ENCODE measurements at places on chromosomes 2 and 18. TPM values are rescaled to one million over a fixed set of nuclear protein-coding genes. Genes with fewer than 3 reads are reported as not detected.

The TMEM37 gene
- total RNA-seq, result not detected

The PSME4 gene
- 37.8 TPM for total RNA-seq

DNA sequence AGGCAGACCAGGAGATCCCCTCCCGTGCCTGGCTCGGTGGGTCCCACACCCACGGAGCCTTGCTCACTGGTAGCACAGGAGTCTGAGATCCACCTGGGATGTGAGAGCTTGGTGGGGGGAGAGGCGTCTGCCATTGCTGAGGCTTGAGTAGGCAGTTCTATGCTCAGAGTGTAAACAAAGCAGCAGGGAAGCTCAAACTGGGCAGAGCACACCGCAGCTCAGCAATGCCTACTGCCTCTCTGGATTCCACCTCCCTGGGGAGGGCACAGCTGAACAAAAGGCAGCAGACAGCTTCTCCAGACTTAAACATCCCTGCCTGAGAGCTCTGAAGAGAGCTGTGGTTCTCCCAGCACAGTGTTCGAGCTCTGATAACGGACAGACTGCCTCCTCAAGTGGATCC is 85.1 kb downstream of the UGP2 start:
- DNase-seq, result no peak

DNA sequence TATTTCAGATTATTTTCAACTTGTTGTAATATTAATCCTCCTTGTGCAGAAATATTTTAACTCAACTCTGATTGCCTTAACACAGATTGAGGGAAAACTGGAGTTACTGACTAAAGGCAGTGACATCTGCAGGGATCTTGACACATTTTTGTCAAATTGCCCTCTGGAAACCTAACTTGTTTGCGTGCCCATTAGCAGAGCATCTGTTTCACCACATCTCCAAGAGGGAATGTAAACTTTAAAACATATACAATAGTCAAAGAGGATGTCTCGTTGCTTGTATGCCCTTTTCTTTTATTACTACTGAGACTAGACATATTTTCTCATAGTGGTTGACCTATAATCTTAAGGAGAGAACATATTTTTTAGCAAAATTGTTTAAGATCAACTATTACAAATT is 14.2 kb downstream of the INPP1 start:
- DNase-seq, result no peak

DNA sequence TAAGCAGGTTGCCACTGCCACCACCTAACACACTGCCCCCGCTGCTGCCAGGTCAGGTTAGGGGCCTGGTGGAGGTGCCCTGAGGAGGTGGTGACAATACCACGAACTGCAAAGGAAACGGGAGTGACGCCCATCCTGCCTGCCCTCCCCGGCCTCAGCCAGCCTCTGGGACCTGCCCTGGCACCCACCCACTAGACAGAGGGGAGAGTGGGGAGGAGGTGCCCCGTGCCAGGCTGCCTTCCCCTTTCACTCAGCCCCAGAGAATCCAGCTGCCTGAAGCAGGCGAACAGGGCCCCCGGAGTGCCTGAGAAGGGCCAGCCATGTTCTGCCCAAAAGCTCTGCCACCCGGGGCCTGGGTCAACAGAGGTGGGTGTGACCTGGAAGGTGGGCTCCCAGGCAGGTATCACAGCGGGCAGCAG is 44.5 kb upstream of the FOSL2 start:
- peak; percentile 68 for DNase-seq

- DNase-seq, result no peak
Measured at GRCh38 chr2:85770786-85771409, 17.1 kb downstream of the ATOH8 start.

DNA sequence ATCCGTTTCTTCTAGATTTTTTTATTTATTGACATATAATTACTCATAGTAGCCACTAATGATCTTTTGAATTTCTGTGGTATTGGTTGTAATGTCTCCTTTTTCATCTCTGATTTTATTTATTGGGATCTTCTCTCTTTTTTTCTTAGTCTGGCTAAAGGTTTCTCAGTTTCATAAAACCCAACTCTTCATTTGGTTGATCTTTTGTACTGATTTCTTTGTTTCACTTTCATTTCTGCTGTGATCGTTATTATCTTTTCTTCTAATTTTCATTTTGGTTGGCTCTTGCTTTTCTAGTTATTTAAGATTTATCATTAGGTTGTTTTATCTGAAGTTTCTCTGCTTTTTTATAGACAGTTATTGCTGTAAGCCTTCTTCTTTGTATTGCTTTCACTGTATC is 463.6 kb upstream of the CRIM1 start:
- DNase-seq, result no peak

The CYTIP gene
- total RNA-seq, result 536 TPM

GRCh38 chr2:100921685-100922161 is 80.4 kb upstream of the RPL31 start:
- DNase-seq, result no peak

The ZSWIM2 gene
- total RNA-seq, result not detected

GRCh38 chr2:94890234-94890633 is 19.0 kb downstream of the TEKT4 start:
- DNase-seq, result no peak

DNA sequence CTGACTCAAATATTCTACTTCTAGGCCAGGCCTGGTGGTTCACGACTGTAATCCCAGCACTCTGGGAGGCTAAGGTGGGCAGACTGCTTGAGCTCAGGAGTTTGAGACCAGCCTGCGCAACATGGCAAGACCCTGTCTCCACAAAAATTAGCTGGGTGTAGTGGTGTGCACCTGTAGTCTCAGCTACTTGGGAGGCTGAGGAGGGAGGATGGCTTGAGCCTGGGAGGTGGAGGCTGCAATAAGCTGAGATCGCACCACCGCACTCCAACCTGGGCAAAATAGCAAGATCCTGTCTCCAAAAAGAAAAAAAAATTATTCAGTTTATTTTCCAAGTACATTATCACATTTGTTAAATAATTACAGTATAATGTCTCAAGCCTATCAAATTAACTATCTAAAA is 7.3 kb downstream of the PPP3R1 start:
- DNase-seq, result no peak

DNA sequence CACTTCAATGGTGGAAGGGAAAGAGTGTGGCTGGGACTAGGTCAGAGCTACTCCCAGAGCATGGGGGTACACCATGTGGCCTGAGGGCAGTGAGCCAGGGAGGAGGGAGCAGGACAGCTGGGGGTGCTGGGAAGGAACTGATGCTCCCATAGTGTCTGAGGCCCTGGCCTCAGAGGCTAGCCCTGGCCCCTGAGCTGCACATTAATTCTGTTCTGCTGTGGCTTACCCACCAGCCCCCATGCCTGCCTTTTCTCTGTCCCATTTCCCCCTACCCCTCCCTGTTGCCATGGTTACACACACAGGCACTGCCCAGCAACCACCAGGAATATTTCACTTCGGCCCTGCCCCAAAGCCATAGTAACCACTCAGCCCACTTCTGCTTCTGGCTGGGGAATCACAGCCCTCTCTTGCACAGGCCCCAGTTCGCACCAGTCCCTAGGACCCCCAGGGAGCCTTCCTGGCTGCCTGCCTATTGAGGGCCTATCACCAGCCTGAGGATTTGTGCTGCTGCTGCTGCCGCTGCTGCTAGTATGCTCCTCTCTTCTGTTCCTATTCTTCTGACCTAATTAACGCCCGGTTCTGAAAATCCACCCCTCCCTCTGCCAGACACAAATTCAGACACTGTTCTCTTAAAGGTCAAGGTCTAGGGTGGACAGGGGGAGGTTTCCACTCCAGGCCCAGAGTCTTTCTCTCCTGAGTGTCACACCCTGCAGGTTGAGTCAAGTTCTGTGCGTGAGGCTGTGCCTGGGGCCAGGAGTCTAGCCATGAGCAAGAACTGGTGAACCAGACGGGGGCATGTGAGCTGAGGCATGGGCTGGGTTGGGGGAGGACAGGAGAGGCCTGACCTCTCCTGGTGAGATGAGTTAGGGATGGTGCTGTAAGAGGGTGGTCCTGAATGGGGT is 87.1 kb upstream of the MCFD2 start:
- no peak for DNase-seq

GRCh38 chr2:85390941-85391669 is 19.1 kb downstream of the CAPG start:
- peak; percentile 88 for DNase-seq

DNA sequence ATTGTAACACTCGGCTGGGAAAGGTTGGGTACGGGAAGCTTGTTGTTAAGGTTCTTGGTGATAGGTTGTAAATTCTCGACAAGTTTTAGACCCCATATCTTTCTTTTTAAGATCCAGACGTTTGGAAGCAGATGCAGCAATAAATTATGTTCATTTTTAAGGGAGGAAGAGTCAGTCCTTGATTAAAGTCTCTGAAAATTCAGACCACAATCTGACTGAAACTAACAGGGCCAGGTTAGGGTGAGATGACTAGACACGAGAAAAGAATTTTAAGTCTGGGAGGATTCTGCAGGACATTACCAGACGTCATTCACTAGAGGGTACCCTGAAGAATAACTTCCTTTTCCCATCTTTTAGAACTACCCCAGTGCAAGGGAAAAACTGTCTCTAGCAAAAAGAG is 16.1 kb downstream of the WIPF1 start:
- DNase-seq, result no peak

The TIMM21 gene
- 36.9 TPM for total RNA-seq

The KLF7 gene
- 21.9 TPM for total RNA-seq

- no peak for DNase-seq
Measured at GRCh38 chr2:207409517-207409916, 120.2 kb upstream of the CREB1 start.

The UNC80 gene
- total RNA-seq, result not detected

DNA sequence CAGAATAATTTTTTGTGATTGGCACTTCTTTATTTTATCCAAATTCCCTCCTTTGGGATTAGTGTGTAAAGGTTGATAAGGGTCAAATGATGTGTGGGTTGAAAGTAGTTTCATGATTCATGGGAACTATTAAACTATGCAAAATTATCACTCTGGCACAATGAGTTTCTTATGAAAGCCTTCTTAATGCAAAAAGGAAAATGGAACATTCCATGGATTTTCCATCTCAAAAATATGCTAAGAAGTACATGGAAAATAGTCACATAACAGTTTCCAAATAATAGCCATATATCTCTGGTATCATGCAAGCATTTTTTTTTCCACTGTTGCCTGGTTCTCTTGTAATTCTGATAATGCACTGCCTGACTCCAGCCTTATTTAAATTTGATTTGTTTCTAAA is 639.7 kb downstream of the NR4A2 start:
- DNase-seq, result no peak

The NDUFB3 gene
- total RNA-seq, result 126 TPM

- no peak for DNase-seq
Measured at GRCh38 chr2:190044866-190045265, 17.7 kb downstream of the MSTN start.

- DNase-seq, result no peak
Measured at GRCh38 chr2:64594226-64594989, 59.3 kb downstream of the SERTAD2 start.
